PC-3 (cell line): ENCODE measurements at places on chromosomes 16 and 17.

- DNase-seq: peak; percentile 27
Observed at GRCh38 chr17:39995438-39995837, 14.8 kb downstream of the PSMD3 start.

GRCh38 chr17:62611728-62612127 is 15.7 kb upstream of the MRC2 start:
- DNase-seq: no peak

GRCh38 chr17:258045-258734 is 76.7 kb upstream of the DOC2B start:
- no peak for DNase-seq

- no peak for DNase-seq
Observed at GRCh38 chr16:50268352-50268751, 2.0 kb downstream of the ADCY7 start.

DNA sequence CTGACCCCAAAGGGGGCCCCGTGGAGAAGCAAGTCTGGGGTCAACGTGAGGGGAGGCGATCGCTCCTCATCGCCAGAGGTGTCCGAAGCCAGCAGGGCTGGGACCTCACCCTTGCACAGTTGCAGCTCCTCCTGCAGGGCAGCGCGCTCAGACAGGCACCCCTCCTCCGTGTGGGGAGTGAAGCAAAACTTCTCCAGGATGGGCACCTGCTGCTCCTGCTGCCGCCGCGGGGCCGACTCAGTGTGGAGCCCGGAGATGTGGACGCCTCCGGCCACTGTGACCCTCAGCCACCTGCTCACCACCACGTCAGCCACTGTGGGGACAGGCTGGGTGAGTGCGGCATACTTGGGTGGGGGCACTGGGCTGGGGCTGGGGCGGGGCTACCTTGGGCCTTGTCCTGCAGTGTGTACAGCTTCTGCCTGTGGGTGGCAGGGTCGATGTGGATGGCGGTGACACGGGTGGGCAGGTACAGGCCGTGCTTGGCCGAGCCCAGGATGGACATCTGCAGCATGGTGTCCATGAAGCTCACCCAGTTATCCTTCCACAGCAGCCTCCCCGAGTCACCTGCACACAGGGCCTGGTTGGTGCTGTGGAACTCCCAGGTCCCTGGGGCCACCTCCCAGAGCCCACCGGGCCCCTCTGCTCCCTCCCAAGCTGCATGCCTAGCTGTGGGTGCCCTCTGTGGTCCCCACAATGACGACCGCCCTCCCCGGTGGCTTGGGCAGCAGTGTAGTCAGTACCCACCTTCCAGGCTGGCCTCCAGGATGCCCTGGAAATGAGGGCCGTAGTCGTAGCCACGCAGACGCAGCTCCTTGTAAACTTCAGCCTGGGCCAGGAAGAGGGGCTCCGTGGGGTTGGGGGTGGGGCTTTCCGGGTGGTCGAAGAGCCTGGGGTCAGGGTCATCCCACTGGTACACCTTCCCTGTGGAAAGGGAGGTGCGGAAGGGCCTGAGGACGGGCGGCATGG is 10.8 kb downstream of the FASN start:
- no peak for DNase-seq

DNA sequence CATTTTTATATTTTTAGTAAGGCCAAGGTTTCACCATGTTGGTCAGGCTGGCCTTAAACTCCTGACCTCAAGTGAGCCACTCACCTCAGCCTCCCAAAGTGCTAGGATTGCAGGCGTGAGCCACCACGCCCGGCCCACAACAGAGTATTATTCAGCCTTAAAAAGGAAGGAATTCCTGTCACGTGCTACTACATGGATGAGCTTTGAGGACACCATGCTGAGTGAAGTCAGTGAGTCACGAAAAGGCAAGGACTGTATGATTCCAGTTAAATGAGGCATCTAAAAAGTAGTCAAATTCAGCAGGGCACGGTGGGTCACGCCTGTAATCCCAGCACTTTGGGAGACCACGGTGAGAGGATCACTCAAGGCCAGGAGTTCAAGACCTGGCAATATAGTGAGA is 9.7 kb downstream of the CSF3 start:
- DNase-seq: no peak

DNA sequence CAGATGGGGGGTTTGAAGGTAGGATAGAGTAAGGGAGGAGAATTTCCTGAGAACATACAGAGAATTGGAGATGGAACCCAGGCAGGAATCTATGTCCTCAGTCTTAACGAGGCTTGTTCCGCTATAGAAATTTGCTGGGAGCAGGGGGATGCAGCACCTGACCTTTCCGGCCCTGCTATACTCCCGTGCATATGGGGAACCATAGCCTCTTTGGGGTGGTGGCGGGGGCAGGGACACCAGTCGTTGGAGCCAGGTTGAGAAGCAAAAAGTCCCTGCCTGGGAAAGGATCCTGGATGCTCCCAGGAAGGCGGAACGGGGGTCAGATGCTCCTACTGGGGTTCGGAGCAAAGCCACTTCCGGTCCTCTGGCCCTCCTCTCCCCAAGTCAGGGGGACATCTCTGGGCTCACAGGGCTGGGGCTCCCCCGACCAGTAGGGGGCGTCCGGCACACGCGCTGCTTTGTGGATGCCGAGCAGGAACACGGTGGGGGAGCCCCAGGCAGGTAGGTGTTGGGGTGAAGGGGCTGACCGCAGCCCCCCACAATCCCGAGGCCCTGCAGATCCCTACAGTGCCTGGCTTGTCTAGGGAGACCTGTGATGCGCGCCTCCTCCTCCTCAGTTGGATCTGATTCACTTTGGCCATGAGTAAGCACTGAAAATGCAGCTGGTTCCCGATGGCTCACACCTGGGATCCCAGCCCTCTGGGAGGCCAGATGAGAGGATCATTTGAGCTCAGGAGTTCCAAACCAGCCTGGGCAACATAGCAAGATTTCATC is 15.5 kb upstream of the TFAP4 start:
- DNase-seq: peak; percentile 73

DNA sequence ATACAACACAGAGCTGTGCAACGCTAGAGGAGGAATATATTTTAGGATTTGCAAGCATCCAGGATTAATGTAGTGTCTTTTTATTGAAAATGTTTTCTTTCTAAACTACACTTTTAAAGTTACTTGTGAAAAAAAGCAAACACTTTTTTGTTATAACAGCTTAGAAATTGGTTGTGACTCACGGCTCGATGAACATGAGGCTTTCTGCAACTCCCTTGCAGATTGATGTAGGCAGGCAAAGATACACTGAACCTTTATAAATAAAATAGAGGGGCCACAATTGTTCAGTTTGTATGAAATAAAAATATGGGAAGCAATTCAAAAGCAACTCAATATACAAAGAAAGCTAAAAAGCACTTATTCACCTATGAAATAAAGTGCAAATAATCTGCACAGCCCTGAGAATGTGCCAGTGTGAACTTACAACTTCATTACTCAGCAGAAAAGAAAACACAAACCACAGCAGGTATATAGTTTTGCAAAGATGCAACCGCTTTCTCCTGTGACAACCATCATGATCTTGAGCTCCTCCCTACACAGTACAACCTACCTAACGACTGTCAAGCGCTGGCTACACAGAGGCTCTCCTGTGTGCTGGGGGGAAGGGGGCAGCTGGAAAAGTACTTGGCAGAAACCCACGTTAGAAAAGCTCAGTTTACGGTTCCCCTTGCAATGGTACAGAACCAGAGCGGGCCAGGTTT is 948 bp downstream of the LUC7L start:
- DNase-seq: peak; percentile 5

GRCh38 chr16:26733710-26734109 is 333.0 kb upstream of the C16orf82 start:
- DNase-seq: no peak
